ENCODE measurements at places on chromosomes 11 and 22.

- no peak for DNase-seq
Observed at GRCh38 chr22:24232725-24233124, 12.2 kb downstream of the GGT5 start.

- DNase-seq: peak; percentile 65
Observed at GRCh38 chr22:39318507-39319283, 728 bp downstream of the RPL3 start.

GRCh38 chr11:57421805-57422204, 5.1 kb downstream of the SLC43A3 start:
- DNase-seq: no peak

DNA sequence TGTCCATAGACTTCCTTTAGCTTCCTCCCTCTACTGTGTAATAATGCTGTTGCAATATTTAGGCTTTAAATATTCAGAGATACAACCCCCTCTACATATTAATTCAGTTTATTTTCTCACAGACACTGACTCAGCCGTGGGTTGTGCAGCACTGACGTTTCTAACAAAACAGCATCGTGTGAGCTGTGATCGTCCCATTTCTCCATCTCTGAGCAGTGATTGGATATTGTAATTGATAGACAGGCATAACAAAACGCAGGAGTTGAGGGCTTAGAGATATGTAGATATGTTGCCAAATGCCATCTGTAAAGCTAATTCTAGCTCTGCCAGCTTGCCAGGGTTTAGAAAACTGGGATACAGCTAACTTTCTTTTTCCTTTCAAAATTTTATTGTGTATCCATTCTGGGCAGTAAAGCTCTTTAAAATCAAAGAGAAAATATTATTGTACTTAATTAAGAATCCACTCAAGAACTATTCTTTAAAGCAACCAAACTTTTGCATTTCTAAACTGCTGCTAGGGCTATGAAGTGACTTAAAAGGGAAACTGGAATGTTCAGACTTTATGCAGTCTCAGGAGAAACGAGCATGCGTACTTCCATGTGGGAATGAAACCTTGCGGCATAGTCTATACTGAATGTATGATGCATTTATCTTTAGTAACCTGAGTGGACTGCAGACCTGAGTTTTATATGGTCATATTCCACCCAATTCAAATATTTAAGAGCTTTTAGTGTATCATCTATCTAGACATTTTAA, 22.7 kb downstream of the BTBD10 start:
- DNase-seq: no peak

- DNase-seq: no peak
Observed at GRCh38 chr11:9876331-9876730, 212.5 kb downstream of the SWAP70 start.

DNA sequence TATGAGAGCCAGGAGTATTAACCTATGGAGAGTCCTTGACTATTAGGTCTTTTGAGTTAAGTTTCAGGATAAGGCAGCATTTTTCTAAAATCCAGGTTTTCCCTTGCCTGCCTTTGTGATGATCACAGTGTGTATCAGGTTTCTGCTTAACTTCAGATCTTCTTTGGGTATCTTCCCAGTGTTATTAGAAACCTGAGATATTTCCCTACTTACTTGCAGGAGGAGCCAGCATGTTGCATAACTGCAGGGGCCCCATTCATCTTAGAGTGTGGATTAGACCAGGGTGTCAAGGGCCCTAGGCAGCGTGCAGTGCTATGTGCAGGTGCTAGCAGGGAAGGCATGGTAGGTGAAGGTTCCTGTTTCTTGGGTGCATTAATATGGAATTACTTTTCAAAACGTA, 69.5 kb downstream of the ZNRF3 start:
- no peak for DNase-seq

DNA sequence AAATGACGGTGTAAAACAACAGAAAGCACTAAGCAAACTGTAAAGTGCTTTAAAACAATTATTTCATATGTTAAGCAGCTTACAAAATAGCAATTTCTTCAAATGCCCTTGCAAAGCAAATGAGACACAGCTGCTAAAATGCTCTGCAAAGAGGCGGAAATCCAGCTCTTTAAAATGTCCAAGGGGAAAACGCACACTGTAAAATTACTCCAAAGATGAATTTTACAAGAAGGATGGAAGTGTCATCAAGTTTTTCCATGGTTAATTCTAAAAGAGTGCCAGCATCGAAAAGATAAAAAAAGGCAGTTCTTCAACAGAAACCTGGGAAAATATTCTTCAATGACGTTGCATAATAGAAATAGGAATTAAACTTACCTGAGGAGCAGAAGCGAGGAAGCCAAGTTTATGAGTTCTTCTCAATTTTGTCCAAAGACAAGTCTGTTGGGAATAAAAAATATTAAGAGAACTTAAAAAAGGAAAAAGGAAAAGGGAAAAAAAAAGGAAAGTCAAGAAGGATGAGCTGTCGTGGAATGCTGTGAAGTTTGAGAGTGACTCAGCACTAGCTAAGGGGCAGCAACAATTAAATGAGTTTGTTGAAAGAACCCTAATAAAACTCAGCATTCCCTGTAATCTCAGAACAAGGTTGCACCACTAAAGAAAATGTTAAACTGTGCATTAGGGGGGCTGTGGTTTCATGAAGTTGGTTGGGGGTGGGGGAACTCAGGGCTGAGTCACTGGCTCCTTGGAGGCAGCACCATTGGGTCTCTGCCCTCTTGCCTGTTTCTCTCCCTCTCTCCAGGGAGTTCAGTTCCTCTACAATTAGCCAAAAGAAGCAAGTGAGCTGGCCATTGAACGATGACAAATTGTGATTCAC, 64.2 kb upstream of the BLID start:
- no peak for DNase-seq

DNA sequence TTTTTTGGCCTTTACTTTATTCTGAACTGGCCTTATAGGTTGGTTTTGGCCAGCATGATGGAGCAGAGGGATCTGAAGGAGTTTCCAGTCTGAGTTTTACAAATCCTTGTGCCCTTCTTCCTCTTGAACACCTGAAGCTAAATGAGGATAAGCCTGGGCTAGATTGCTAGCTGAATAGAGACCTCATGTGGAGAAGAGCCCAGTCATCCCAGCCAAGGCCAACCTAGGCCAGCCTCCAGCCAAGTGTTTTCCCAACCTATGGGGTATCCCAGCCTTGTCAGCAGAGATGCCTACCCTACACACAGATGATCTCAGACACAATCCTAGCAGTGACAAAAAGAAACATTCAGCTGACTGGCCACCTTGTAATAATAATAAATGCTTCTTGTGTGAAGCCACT, 966 bp upstream of the CASP12 start:
- DNase-seq: no peak

GRCh38 chr11:26651916-26652315, 69.9 kb downstream of the SLC5A12 start:
- DNase-seq: no peak

DNA sequence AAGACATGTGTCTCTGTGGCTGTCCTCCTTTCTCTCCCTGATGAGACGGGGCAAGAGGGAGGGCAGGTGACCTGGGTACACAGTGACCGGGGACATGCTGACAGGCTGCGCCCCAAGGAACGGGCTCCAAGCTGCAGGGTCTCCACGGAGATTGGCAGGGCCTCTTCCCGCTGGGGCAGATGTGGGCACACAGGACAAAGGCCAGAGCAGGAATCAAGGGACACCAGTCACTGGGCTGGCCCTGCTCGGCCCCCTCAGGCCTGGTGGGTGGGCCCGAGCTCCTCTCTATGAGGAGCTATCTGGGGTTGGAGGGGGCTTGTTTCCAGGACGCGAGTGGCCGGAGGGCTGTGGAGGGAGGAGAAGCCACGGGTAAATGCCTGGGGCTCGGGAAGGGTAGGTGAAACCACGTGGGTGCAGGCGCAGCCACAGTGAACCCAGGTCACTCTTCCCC, 11.2 kb downstream of the PNPLA5 start:
- DNase-seq: no peak

GRCh38 chr11:28133146-28133545, 25.0 kb downstream of the METTL15 start:
- no peak for DNase-seq

DNA sequence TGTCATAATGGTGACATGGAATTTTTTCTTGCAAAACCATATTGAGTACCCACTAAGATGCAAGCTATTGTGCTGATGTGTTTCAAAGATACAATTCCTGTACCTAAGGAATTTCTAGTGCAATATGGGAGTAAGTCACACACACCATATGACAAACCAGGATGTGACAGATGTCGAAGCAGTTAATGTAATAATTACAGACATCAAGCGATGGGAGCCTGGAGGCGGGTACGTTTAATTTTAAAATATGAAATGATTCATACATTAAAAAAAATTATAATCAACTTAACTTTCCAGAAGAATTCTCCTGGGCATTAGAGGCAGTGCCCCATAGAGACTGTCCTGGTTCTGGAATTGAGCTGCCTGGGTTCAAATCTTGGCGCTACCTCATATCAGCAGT, 6.0 kb downstream of the SYCE3 start:
- no peak for DNase-seq

DNA sequence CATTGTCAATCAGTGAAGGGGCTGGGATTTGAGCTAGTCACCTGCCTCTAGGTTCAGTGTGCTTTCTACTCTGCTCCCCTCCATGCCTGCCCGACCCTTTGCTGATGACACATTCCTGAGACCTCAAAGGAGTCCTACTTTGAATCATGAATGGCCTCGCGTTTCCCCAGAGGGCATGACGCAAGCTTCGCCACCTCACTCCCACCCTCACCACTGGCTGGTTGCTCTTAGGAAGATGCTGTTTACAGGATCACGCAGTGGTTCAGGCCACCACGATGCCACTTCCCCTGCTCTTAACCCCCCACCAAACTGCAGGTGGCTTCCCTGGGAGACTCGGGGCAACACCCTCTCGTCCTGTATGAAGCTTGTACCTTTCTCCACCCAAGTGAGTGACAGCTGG, 62.9 kb upstream of the B3GAT1 start:
- no peak for DNase-seq

GRCh38 chr11:118524757-118525470, 2.4 kb upstream of the TTC36 start:
- DNase-seq: no peak

- no peak for DNase-seq
Observed at GRCh38 chr11:59267736-59268475, 55.2 kb upstream of the MPEG1 start.

DNA sequence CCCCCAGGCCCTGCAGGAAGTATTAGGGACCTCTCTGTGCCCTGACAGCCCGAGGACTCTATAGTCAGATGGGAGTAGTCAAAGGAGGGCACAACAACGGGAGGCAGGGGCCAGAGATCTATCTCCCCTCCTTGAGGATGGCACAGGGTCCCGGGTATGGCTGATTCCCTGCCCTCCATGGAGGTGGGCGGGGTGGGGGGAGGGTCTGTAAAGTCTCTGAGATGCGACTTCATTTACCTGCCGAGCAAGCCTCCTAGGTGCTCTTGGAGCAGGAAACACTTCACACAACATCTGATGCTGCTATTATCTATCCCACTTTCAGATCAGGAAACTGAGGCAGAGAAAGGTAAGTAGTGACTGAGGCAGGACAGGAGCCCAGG, 769 bp upstream of the CDC42EP1 start:
- no peak for DNase-seq

DNA sequence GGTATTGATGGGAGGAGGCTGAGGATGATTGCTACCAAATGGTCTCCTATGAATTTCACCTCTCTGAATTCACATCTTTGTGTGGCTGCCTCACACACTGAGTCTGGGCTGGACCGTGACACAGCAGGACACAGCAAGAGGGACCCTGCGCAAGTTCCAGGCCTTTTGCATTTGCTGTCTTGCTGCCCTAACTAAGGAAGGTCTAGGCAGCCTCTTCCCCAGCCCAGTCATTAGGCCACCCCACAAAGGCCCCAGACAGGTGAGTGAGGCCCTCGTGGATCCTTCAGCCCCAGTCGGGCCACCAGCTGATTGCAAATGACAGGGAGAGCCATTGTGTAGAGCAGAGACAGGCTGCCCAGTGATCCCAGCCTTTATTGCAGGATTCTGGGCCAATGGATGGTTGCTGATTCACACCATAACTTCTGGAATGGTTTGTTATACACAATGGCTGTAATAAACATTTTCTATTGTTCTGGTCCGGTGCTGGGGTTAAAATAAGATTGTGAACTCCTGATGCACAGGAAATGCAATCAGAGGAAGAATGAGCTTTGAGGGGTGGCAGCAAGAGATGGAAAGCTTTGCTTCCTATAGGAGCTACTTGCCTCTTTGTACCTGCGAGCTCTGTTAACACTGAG, 28.5 kb upstream of the CSNK2A3 start:
- DNase-seq: no peak

DNA sequence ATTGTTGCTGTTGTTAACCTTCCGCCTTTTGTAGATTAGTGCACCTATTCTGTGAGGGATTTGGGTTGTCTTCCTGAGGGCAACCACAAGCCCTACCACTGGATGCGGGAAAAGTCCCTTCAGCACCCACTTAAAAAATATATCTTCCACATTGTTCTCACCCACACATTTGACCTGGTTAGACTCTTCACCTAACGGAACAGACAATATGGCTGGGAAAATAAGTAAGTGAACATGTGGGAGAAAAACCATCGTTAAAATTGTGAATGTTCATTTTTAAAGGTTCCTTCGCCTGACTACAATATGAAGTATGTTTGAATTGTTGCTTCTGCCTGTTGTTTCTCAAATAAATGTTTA, 72.0 kb upstream of the MPEG1 start:
- DNase-seq: no peak

Measured in renal pelvis (tissue), 12 donors.